Mesendoderm (in vitro differentiated cells): ENCODE measurements at places on chromosomes 11 and 22.

DNA sequence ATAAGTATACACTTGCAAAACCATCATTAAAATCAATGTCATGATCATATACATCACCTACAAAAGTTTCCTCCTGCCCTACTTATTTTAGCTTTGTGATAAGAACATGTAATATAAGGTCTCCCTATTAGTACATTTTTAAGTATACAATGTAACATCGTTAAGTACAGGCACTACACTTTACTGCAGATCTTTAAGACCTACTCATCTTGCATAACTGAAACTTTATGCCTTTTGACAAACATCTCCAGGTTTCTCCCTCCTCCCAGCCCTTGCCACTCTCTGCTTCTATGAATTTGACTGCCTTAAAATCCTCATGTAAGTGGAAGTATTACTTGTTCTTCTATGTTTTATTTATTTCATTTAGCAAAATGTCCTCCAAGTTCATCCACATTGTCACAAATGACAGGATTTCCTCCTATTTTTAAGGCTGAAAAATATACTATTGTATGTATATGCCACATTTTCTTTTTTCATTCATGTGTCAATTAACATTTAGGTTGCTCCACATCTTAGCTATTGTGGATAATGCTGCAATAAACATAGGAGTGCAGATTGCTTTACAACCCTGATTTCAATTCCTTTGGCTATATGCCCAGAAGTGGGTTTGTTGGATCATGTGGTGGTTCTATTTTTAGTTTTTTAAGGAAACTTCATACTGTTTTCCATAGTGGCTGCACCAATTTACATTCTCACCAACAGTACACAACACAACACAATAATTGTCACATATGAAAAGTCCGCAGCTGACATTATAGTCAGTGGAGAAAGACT is 471.1 kb upstream of the ANO3 start:
- no peak for DNase-seq

- no peak for DNase-seq
Measured at GRCh38 chr11:75873417-75874221, 58.6 kb downstream of the UVRAG start.

GRCh38 chr11:120858740-120859139 is 165.2 kb upstream of the TBCEL start:
- peak; percentile 57 for DNase-seq

- no peak for DNase-seq
Measured at GRCh38 chr11:28582506-28582905, 474.3 kb downstream of the METTL15 start.

DNA sequence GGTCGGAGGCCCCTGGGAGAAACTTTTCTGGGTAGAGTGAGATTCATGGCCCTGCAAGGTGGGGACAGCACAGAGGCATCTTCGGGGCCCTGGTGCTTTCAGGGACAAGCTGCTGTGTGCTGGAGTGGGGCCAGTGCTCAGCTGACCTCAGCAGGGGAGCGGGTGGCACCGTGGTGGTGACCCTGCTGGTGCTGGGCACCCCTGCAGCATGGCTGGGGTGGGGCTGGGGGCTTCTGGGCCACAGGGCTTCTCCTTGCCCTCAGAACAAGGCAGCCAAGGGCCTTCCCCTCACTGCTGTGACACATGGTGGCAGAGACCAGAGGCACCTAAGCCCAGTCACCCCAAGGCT is 24.9 kb upstream of the GNB1L start:
- no peak for DNase-seq
